Activated naive CD8-positive, alpha-beta T cell treated with anti-CD3 and anti-CD28 coated beads, Interleukin-2, amount 50 U/mL, for 16 hours (primary cell): ENCODE measurements at places on chromosomes 11 and 22.

DNA sequence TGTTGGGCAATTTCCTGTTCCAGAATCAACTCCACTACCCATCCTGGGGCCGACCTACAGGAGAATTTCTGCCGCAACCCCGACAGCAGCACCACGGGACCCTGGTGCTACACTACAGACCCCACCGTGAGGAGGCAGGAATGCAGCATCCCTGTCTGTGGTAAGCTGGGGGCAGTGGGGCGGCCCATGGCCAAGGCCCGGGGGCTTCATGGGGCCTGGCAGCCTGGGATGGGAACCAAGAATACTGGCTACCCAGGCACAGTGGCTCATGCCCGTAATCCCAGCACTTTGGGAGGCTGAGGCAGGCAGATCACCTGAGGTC is 4.3 kb downstream of the F2 start:
- no peak for DNase-seq

GRCh38 chr22:27888310-27888709 is 30.7 kb downstream of the PITPNB start:
- DNase-seq, result no peak

DNA sequence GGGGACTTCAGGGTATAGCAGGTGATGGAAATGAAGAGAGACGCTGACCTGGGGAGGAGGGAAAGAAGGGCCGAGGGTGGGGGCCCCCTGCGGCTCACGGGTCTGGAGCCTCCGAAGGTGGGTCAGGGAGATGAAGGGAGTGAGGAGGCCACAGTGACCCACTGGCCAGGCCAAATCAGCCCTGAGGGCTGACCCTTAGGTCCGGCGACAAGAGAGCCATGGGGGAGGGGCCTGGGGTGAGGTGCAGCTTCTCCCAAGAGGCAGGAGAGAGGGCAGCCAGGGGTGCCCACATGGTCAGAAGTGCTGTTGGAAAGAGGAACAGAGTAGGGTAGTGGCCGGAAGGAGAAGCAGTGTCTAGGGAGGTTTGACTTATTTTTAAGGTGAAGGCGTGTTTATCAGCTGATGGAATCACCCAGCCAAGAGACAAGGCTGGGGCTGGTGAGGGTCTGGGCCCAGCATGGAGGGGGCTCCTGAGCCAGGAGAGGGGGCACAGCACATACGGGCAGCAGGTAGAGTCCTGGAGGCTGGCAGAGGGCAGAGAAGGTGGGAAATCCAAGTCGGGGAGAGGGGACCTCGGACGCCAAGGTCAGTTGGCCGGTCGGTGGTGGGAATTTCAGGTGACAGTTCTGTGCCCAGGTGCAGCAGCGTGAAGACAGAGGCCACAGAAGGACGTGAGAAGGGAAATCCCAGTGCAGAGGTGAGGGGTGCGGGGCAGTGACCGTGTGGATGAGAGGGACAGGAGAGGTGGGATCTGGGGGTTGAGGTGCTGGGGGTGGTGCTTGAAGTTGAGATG is 49.0 kb downstream of the LINC01488 start:
- no peak for DNase-seq

DNA sequence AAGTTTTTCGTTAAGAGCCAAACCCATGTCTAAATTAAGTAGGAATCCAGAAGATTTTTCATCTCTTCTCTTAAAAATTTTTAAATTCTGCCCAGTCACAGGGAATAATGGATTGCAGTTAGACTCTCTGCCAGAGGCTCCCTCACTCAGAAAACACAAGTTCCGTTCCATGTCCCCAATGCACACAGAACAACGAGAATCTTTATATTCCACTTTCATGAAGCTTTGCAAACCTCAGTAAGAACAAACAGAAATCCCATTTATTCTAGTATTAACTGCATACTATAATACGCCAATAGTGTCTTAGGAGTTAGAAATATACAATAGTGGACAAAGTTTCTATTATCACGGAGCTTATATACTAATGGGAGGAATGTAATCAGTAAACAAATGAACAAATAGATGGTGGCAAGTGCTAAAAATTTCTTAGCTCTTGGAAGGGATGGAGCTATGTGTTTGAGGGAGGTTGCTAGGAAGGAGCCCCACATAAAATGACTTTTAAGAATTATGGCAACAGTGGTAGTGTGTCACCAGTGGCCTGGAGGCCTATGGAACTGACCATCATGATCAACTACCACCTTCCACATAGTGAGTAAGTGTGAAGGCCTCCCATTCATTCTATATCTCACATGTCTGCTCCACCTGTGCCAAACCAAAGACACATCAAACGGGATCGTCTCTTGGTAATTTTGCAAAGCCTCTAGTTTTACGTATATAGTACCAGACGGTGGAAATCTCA is 24.9 kb downstream of the PICALM start:
- no peak for DNase-seq

- no peak for DNase-seq
These were observed 4.9 kb downstream of the TCP11L1 start for GRCh38 chr11:33044285-33044756.

DNA sequence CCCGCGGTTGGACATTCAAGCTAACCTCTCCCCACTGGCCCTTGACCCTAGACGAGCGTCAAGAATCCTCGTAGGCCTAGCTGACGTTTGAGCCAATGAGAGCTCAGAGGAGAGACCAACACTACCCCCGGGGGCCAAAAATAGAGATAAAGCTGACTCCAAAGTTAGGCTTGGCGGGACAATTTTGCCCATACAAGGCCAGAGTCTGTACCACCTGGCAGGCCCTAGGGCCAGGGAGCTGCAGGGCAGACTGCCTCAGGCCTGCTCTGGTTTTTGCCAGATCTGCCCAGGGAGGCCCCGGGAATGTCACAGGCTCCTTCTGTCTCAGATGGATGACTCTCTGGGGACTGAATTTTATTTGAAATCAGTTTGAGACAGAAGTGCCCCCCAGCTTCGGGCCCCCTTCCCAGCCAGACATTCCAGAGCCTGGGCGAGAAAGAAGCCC is 40.8 kb upstream of the ACCSL start:
- DNase-seq, result no peak

GRCh38 chr11:75481223-75481921 is 44.4 kb downstream of the GDPD5 start:
- no peak for DNase-seq

DNA sequence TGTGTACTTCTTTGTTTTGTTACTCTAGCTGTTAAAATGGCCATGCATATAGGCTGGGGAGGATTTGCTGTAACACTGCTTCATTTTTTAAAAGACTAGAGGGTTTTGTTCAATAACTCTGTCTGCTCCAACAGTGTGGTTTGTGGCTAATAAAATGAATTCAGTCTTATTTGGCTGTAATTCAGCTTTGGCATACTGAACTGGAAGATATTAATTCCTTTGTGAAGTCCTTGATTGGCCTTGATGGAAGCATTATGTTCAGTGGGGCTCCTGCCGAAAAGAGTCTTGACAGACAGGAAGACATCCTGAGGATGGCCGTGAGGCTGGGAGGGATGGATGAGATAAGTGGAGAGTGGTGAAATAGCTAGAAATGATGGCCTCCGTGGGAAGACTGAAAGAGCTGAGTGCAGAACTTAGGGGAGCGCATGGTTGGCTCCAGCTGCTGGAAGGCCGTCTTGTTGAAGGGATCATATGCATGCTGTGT is 44.8 kb upstream of the MYO18B start:
- DNase-seq, result no peak

DNA sequence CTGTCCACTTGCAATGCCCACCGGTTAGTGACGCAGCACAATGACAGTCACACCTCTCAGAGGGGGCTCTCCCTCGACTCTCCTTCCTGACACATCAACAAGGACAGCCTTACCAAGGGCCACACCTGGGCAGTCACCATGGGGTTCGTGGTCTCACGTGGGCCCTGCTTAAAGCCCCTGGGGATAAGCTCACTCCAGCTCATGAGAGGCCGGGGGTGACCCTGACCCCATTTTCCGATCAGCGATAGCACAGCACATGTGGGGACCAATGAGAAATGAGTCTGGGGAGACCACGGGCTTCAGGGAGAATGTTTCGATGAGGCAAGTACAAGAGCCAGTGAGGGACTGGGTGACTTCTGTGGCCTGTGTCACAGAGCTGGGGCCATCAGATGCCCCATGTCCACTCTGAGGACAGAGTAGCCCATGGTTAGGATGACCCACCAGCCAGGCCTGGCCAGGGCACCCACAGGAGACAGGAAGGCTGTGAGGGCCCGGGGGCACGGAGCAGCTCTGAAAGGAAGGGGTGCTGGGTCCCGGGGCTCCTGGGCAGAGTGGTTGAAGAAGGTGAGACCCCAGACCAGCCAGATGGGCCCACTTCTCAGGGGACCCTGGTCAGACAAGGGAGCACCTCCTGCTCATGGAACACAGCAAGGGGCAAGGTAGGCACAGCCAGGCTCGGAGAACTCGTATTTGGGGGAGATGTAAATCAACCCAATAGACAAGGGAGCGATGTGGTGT is 128.8 kb downstream of the MED15 start:
- DNase-seq, result no peak

- no peak for DNase-seq
These were observed 2.6 kb upstream of the OR51B6 start for GRCh38 chr11:5348551-5349194.

DNA sequence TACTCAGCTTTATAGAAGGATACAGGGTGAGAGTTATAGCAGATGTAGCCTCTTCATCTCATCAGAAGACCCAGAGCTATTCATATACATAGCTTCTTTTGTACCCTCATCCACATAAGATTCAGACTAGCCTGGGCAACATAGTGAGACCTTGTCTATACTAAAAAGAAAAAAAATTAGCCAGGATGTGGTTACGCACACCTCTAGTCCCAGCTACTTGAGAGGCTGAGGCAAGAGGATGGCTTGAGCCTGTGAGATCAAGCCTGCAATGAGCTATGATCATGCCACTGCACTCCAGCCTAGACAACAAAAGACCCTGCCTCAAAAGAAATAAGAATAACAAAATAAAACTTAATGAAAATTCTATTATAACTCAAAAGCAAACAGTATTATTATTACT is 36.7 kb upstream of the B3GNT6 start:
- DNase-seq, result no peak

DNA sequence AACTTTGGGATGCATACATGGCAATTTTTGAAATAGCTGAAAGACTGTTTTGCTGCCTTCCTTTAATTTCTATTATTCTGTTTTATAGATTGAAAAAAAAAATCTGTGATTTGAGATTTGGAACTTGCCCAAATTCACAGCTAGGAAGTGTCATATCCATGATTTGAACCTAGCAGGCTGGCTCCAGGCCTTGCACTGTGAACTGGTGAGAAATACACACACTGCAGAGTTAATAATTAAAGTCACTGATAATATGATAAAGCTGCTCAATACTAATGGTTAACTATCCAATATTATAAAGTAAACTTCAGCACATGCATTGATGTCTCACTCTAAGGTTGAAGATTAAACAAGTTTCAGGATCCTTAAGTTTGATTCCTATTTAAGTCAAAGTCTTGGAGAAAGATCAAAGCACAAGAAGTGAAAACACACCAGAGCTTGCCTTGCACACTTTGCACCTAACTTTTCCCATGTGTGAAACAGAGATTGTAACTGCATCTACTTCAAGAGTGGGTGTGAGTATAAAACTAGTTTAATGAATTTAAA is 150.6 kb upstream of the CCDC179 start:
- DNase-seq, result no peak

- DNase-seq, result no peak
These were observed 18.6 kb downstream of the CBX7 start for GRCh38 chr22:39133871-39134270.

DNA sequence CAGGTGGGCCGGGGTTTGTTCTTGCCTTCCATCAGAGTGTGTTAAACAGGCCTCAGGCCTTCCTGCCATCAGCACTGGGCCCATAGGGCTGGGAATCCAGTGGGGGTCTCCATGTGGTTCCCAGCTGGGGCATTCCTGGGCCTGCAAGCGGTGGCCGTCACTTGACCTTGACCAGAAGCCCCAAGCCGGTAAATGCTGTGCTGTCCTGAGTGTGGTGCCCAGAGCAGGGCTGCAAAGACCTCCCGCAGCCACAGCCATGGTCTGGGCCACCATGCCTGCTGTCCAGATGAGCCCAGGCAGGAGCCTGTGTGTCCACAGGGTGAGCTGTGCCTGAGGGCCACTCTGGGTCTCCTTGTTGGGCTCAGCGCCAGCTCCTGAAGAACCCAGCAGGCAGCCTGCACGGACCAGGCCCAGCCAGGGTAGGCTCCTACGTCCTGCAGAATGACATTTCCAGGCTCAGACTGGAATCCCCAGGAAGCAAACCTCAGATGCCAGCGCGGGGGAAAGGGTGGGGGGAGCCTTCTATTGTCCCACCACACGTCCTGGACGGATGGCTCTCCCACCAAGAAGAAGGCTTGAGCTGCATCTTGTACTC is 117.3 kb downstream of the KCNQ1OT1 start:
- DNase-seq, result no peak

DNA sequence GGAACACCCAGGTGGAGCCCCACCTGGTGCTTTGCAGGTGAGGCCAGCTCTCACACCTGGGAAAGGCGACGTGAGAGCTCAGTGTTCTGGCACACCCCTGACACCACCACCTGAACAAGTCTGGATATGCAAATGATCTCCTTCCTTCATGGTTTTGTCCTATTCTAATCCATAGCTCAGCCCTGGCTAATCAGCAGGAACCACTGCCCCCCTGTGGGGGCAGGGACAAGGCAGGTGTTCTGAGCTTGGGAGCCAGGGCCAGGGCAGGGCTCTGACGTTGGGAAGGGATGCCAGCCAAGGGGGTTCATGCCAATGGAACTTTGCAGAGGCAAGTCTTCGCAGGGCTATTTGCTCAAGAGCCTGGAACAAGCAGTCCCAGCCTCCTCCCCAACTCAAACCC is 144.2 kb downstream of the TRIM29 start:
- no peak for DNase-seq

- no peak for DNase-seq
These were observed 80.5 kb downstream of the KCNQ1 start for GRCh38 chr11:2525166-2525861.

- no peak for DNase-seq
These were observed 82.0 kb downstream of the SLC1A2 start for GRCh38 chr11:35337136-35337913.

- no peak for DNase-seq
These were observed 131.0 kb downstream of the TBC1D22A start for GRCh38 chr22:46893281-46894020.

GRCh38 chr22:33807470-33807869 is 112.8 kb downstream of the LARGE1 start:
- DNase-seq, result no peak

DNA sequence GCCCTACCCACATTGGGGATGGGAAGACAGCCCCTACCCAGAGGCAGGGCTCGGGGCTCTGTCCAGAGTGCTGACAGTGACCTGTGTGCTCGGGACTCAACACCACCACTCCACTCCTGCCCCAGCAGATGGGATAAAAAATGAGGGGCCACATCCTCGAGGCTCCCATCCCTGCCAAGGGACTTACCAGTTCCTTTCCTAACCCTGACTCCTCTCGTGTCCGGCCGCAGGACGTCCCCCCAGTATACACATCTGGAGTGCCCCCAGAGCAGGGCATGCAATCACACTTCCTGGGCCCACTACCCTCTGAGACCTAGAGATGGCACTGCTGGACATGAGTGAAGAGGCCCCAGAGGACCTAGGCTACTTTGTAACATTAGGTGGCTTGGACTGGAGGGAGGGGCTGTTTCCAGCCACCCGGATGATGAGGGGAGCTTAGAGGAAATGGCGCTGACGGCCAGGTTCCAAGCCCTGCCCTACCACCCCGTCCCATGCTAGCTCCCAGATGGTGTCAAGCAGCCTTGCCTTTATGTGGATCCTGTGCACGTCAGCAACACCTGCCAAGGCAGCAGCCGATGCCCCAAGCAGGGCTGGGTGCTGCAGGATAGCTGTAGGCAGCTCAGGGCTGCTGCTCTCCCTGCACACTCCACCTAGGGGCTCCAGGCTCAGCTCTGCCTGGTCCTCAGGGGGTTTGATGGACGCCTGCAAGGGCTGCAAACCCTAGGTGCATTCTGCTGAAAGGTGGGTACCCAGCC is 86.6 kb downstream of the DGCR2 start:
- no peak for DNase-seq
